ENCODE measurements at places on chromosomes 2 and 18. TPM values are rescaled to one million over a fixed set of nuclear protein-coding genes. Genes with fewer than 3 reads are reported as not detected.

GRP gene
- total RNA-seq: not detected

GRCh38 chr18:36358141-36358540, 60.6 kb downstream of the FHOD3 start:
- DNase-seq: no peak

IL36B gene
- not detected for total RNA-seq

GRCh38 chr2:28507796-28508764, 12.2 kb downstream of the PLB1 start:
- DNase-seq: no peak

GRCh38 chr18:26741048-26741447, 124.5 kb downstream of the AQP4 start:
- DNase-seq: no peak

GRCh38 chr2:52054824-52055223, 1022.9 kb upstream of the NRXN1 start:
- DNase-seq: no peak

DNA sequence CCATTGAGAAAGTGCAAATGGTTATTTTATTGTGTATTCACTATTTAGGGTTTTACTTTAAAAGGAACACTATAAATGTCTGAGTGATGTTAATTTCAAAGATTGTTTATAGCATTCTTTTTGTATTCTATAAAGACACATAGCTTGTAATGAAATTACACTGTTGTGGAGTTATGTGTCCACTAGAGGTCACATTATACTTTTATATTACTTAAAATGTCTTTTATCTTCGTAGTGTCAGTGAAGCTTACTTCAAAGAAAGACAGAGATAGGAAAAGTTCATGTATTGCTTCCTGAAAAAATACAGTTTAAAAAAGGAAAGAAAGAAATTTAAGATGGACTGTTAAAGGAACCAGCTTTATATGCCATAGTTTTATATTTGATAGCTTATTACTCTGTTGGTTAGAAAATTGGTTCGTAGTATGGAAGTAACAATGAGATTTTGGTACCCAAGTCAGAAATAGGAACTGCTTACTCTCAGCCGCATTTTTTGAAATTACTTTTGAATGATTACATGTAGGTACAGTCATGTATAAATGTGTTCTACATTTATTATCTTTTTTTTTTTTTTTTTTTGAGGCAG, 20.5 kb downstream of the APLF start:
- DNase-seq: peak; percentile 42

AKAIN1 gene
- not detected for total RNA-seq

- DNase-seq: no peak
Measured at GRCh38 chr2:233796254-233796653, 18.1 kb downstream of the MROH2A start.

GRCh38 chr2:23655934-23656596, 270.9 kb downstream of the ATAD2B start:
- no peak for DNase-seq

- DNase-seq: peak; percentile 87
Measured at GRCh38 chr18:51017140-51017879, 12.7 kb upstream of the SMAD4 start.

ANKMY1 gene
- 5.4 TPM for total RNA-seq

DNA sequence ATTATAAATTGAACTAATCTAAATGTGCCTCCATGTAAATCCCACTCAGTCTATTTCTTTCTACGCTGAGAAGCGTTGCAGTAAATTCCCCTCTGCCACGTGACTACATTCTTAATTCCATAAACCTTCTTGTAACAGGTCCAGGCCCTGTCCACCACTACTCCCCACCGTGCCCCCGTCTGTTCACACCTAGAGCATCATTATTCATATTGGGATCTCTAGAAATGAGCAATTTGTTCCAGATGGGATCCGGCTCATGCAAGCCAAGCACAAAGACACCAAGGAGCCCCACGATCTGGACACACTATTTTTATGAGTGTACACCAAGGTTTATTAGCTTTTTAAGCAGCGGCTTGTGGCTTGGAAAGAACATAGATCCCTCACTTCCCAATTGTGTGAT, 38.2 kb downstream of the BOLA3 start:
- DNase-seq: no peak

DNA sequence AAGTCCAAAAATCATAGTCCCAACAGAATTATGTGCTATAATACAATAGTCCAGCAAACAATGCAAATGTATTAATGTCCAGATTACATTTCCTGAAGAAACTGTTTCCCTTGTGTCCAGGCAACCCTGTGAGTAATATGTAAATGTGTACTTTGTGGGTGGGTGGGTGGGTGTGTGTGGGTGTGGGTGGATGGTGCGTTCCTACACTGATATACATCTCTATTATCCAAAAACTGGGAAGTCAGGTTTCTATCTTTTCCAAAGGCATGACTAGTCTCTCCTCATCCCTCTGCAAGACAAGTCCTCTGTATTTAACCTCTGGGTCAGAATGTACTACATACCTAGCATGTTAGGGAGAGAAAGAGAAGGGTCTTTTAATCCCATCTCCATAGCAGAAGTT, 71.6 kb downstream of the LNPK start:
- DNase-seq: no peak

CERKL gene
- total RNA-seq: not detected

DNA sequence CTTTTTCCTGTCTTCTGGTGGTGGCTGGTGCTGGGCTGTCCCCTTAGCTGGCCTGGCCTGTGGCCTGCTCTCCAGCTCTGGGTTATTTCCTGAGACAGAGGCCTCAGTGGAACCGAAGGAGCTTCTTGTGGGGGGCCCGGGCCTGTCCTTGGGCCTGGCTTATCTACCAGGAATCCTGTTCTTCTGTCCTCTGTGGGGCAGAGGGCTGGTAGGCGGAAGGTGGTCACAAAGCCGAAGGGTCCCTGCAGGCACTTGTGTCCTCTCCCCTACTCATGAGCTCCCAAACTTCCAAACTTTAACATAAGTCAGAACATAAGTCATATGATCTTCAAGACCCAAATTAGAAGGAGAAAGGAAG, 74.6 kb upstream of the MCFD2 start:
- no peak for DNase-seq

UGT1A8 gene
- total RNA-seq: not detected

DNA sequence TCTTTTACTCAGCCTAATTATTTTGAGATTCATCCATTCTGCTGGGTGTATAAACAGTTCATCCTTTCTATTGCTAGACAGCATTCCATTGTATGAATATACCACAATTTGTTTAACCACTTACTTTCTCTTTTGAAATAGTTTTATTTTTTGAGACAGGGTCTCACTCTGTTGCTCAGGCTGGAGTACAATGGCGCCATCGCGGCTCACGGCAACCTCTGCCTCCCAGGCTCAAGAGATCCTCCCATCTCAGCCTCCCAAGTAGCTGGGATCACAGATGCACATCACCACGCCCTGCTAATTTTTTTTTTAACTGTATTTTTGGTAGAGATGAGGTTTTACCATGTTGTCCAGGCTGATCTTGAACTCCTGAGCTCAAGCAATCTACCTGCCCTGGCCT, 54.5 kb downstream of the USP37 start:
- DNase-seq: no peak

DNA sequence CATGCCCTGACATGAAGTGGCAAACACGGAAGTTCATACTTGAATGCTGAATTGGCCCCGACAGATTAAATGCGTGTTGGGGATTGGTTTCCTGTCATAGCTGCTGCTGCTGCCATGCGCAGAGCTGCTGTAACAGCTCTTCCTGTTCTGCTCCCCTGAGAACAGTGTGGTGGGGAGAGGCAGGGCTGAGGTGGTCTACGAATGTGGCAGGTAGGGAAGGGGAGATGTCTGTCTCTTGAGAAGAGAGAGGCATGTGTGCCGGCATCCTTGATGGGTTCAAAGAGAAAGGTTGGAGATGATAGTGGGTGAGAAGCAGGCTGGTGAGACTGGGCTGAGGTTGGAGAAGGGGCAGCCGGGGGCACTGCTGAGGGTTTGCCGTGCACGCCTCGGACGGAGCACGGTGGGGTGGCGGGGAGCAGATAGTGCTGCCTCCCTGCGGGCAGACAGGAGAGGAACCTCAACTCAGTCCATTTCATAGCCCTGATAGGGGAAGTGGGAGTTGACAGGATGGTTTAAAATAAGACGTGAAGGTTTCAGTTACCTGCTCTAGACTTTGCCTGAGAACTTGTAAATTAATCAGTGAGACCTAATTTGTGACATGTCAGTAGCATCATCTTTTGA, 46.1 kb downstream of the TMEM185B start:
- no peak for DNase-seq

DNA sequence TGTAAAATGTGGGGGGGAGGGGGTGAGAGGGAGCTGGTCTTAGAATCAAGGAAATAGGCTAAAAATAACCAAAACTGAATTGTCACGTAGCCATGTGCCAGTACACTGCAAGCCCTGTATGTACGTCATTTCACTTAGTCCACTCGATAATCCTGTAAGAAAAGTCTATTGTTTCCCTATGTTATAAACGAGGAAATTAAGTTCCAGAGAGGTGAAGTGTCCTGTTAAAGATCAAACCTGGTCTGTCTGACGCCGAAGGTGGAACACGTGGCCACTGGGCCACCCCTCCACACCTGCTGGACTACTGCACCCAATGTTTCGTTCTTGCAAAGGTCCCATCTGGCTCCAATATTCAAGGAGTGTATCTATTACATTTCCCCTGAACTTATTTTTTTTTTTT, 29.6 kb downstream of the TFCP2L1 start:
- DNase-seq: no peak

- no peak for DNase-seq
Measured at GRCh38 chr2:241814393-241814642, 5.3 kb downstream of the NEU4 start.

DNA sequence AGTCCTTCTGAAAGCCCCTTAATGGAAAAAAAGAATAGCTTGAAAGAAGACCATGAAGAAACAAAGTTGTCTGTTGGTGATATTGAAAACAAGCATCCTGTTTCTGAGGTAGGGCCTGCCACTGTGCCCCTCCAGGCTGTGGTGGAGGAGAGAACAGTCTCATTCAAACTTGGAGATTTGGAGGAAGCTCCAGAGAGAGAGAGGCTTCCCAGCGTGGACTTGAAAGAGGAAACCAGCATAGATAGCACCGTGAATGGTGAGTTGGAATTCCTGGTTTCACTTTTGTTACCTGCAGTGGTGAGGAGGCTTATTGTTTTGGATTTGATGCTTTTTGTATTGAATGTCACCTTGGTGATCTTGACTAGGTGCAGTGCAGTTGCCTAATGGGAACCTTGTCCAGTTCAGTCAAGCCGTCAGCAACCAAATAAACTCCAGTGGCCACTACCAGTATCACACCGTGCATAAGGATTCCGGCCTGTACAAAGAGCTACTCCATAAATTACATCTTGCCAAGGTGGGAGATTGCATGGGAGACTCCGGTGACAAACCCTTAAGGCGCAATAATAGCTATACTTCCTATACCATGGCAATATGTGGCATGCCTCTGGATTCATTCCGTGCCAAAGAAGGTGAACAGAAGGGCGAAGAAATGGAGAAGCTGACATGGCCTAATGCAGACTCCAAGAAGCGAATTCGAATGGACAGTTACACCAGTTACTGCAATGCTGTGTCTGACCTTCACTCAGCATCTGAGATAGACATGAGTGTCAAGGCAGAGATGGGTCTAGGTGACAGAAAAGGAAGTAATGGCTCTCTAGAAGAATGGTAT, 13.3 kb downstream of the SLC20A1 start:
- no peak for DNase-seq

- DNase-seq: no peak
Measured at GRCh38 chr2:133517876-133518275, 50.4 kb downstream of the NCKAP5 start.

Data from myocyte (in vitro differentiated cells).